ENCODE measurements at places on chromosomes 12 and 14. TPM values are rescaled to one million over a fixed set of nuclear protein-coding genes. Genes with fewer than 3 reads are reported as not detected.

DNA sequence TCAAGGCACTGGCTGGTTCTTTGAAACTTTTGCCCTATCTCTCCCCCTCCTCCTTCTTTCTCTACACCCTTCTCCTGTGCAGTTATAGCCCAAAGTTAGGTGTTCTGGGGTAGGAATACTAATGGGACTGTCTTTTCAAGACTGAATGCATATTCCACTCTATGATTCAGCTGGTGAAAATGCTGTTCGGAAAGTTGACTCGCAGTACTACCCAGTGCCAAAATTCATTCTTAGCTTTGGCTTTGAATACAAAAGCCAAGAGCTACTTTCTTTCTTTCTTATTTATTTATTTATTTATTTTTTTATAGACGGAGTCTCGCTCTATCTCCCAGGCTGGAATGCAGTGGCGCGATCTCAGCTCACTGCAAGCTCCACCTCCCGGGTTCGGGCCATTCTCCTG lies 249.2 kb downstream of the ETNK1 start:
- no peak for DNase-seq

GRCh38 chr14:53842938-53843337 lies 113.7 kb downstream of the BMP4 start:
- DNase-seq, result no peak

- no peak for DNase-seq
Measured at GRCh38 chr12:15608941-15609340, 180.2 kb downstream of the EPS8 start.

Gene TAS2R20
- total RNA-seq, result 0.94 TPM

Gene COQ10A
- total RNA-seq, result 98.3 TPM

DNA sequence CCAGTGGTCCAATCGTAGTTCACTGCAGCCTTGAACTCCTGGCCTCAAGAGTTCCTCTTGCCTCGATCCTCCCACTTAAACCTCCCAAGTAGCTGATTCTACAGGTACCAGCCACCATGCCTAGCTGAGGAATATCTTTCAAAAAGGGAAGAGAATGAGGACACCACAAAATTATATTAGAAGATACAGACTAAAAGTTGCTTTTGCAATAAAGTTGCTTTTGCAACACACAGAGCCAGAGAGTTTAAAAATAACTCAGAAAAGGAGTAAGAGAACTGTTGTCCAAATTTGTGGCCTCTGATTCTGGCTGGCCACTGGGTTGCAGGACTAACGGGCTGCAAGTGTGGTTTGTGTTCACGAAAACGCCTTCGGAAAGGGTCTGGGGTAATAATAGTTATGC lies 19.8 kb downstream of the TMEM253 start:
- DNase-seq, result no peak

Gene CD69
- total RNA-seq, result 2.9 TPM

DNA sequence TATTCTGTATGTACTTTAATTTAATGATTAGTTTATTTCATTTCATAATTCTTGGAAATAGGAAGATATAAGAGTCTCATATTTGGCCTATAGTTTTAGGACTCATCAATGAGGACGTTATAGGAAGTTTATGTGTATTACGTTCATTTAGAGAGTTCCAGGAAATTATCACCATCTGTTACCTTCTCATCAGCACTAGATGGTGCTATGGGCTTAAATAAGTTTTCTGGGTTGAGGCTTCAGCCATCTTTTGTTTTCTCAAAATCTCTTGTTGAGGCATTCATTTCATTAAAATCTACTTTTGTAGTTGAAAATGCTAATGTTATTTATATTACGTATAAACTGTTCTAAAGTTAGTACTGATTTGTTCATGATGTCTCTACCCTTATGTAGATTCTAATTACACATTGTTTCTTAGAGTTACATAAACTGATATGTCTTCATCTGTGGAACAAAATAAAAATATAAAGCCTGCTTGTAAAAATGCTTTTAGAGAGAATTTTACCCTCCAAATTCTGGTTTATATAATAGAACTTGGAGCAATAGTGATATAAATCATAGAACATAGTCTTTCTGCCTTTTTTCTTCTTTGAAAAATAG lies 89.2 kb downstream of the CFAP54 start:
- DNase-seq, result no peak

Gene SLC6A15
- not detected for total RNA-seq

- no peak for DNase-seq
Measured at GRCh38 chr12:23350808-23351207, 598.7 kb downstream of the SOX5 start.

DNA sequence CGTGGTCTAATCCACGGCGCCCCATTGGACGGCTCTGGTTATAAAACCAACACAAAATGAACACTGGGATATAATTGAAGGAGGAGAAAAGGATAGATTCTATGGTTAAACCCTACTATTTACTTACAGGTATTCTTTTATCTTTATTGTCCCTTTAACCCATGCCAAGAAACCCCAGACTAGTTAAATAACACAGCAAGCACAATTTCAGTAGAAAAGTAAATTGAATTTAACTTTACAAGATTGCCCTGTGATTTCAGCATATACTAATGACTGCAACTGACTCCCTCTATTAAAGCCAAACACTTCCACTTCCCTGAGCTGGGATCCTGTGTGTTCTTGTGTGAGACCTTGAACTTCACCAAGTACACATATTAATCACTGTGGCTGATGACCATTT lies 45.3 kb downstream of the BCL11B start:
- DNase-seq, result no peak

- peak; percentile 89 for DNase-seq
Measured at GRCh38 chr12:2853626-2854025, 3.2 kb downstream of the TEX52 start.

DNA sequence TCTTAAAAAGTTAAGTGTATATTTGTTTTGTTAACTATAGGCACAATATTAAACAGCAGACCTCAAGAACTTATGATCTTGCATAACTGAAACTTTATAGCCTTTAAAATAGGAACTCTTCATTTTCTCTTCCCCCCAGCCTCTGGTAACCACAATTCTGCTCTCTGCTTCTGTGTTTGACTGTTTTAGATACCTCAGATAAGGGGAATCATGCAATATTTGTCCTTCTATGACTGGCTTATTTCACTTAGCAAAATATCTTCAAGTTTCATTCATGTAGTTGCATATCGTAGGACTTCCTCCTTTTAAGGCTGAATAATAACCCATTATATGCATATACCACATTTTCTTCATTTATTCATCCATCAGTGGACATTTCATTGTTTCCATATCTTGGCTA lies 131.3 kb downstream of the PTPRO start:
- no peak for DNase-seq

GRCh38 chr12:5210179-5210922 lies 166.7 kb downstream of the KCNA5 start:
- no peak for DNase-seq

DNA sequence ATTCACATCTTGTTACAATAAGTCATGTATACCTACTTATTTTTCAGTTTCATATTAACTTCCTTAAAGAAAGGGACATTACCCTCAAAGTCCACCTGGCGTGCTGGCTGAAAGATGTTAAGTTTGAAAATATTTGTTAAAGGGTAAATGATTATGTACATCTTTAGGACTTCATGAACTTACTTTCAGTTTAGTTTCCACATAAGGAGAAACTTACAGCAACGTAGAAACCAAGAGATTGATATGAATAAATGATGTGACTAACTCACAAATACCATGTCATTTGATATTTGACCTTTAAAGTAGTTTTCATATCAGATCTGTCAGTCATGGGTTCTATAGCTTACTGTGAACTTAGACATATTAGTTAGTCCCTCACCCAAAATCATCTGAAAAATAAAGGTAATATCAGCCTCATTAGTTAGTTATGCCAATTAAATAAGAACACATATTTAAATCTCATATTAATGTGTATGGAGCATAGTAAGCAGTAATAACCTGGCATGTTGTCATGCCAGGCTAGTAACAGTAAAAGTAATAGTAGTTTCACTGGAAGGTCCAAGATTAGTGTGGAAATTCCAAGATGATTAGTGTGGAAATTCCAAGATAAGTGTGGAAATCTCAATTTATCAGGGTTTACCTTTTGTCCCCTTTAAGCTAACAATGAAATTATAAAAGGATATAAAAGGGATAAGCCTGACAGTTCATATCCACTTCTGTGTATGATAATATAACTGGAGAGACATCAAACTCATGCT lies 1.9 kb upstream of the CLEC2D start:
- DNase-seq, result no peak

- DNase-seq, result no peak
Measured at GRCh38 chr12:83664650-83665049, 977.9 kb downstream of the TMTC2 start.

DNA sequence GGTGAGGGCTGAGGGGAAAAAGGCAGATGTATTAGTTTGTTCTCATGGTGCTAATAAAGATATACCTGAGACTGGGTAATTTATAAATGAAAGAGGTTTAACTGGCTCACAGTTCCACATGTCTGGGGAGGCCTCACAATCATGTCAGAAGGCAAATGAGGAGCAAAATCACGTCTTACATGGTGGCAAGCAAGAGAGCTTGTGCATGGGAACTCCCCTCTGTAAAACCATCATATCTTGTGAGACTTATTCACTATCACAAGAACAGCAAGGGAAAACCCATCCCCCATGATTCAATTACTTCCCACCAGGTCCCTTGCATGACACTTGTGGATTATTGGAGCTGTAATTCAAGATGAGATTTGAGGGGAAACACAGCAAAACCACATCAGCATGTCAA lies 1220.9 kb downstream of the GALC start:
- DNase-seq, result no peak

GRCh38 chr14:104557086-104557485 lies 22.5 kb upstream of the C14orf180 start:
- no peak for DNase-seq

DNA sequence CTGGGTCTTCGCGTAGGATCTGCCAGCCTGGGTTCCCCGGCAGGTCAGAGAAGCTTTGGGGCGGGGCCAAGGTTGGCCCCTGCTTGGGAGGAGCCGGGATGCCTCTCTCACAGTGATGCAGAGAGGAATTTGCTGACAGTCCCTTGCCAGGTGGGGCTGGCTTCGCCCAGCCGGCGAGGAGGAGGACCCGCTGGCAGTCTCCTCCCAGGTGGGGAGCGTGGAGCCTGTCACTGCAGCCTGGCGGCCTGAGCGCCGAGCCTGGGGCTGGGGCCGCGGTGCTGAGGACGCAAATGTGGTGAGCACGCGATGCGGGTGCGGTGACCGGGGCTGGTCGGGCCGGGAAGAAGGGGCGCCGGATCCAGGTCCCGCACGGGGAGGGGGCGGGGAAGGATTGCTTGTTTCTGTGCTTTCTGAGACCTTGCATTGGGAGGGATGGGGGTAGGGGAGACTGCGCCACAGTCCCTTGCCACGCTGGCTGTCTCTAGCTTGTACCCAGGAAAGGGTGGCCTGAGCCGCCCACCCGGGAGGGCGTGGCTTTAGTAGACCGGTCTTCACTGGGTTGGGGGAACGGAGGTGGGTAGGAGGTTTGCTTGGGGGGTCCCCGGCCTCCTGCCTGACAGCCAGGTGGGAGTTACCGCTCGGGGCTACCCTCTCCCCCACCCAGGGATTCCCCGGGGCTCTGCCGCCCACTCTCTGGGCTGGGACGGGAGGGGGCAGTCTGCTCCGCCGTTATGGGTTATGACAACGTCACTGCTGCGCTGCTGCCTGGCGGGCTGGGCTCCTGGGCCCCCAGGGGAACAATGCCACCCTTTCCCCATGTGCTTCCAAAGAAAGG lies at the start of gene TMEM63C:
Gene TMEM63C, plus strand, starts transcription at position 196 of the 835 bp plus-strand sequence. CDS start 37,016 bp downstream, outside the sequence.
- no peak for DNase-seq

Gene ALG10B
- 8.3 TPM for total RNA-seq

Gene FLRT2
- 8.9 TPM for total RNA-seq

GRCh38 chr12:108635997-108636808 lies 2.5 kb upstream of the SELPLG start:
- DNase-seq, result no peak

Gene MYL2
- total RNA-seq, result 92.7 TPM

DNA sequence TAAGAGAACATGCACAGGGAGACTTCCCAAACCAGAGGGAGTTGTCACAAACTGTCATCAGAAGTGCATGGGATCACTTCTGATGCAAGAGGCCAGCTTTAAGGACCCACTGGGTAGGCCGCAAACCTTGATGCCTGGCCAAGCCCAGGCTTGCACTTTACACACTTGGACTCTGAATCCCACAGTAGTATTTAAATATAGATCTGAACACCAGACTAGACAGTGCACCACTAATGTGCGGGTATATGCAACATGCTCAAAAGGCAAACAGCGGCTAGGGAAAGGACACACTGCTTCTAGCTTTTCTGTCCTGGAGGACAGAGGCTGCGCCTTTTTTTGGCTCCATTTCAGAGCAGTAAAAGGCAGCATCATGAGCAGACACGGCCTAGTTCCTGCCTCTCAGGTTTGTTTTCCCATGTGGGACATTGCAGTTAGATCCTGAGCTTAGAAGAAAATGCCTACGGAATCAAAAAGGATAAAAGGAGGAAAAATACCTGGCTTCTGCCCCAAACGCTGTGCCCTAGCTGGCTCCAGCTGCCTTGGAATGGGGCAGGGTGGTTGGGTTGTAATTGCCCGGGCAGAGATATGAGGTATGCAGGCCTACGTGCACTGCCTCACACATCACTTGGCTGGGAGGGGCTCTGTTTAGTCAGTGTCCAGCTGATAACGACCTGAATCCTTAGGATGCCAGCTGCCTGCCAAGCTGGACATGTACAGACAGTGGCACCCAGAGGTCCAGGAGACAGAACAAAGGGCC lies 84.5 kb upstream of the EGLN3 start:
- DNase-seq, result peak; percentile 73

- DNase-seq, result no peak
Measured at GRCh38 chr12:25056486-25057130, 107.7 kb upstream of the BCAT1 start.

Gene NGB
- not detected for total RNA-seq

- no peak for DNase-seq
Measured at GRCh38 chr12:113533842-113534375, 62.2 kb upstream of the LHX5 start.

DNA sequence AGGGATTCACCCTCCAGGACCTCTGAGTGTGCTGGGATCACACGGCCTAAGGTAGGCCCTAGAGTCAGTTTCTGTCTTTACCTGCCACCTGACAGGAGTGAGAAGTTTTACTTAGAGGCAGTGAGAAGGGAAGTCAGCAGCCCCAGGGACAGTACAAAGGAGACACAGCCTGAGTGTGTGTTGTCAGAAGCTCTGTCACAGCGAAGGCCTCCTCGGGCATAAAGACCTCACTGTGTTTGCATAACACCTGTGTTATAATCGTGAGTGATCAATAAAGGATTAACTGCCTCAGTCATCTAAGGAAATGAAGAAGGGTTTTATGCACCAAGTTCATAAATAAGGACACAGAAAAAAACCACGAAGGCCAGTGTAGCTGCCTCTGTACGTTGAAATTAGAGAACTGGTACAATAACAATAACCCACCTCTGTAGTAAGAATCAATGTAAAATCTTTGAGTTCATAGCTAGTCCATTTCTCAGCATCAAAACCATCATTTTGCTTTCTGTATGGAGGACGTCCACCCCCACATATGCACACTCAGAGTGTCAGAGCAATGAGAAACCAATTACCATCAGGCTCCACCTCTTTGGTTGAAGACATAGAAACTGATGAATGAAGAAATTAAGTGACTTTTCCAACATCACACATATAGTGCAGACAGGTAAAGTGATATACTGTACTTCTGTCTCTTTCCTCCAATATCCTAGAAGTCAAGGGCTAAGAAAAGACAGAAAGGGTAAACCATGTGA lies 159.3 kb downstream of the DAD1 start:
- DNase-seq, result no peak

All from left cardiac atrium (tissue), 4 donors.